ENCODE measurements at places on chromosomes 1 and 21.

GRCh38 chr1:84583648-84584047 is 9.4 kb upstream of the CTBS start:
- no peak for DNase-seq

GRCh38 chr1:97634758-97635157 is 286.1 kb downstream of the DPYD start:
- no peak for DNase-seq

GRCh38 chr1:78292361-78292760 is 198.4 kb upstream of the PTGFR start:
- no peak for DNase-seq

GRCh38 chr1:200258447-200259375 is 151.1 kb downstream of the ZNF281 start:
- DNase-seq = no peak

DNA sequence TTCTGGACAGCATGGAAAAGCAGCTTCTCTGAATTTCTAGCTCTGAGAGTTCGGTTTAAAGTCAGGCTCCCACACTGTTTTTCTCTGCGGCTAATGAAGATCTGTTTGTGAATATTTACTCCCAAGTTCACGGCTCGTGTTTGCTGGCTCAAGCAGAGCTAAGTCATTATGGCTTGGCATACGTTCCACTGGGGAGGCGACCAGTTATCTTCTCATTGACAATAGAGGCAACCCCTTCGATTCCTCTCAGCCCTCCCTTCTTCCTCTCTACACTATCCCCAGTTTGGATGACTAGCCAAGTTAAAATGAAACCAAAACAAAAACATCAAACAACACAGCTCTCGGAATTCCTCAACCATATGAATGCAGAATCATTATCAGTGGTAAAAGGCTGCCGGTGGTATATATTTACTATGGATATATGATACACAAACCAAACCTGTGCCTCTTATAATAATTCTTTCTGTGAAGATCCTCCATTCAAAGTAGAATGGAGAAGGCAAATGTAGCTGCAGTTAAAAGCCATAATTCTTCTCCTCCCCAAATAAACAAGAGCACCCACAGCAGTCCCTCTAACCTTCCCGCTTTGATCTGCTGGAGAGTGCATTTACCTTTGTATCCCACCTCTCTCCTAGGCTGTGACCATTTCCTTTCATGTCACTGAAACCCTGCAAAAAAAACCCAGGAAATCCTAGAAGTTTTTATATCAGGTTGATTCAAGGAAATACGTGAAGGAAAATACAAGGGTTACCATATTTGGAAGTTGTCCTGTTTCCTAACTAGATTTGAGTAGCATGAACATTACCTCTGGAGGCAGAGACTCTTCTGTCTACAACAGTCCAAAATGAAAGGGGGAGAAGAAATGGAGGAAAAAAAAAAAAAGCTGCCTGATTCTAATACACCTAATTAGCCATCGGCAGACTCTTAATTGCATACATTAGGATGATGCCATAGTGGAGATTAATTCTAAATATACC is 108.3 kb upstream of the USH2A start:
- no peak for DNase-seq

GRCh38 chr21:23247334-23247733 is 2249.1 kb downstream of the NCAM2 start:
- DNase-seq = no peak

- no peak for DNase-seq
These were observed 133.5 kb upstream of the SOD1 start for GRCh38 chr21:31526040-31526439.

DNA sequence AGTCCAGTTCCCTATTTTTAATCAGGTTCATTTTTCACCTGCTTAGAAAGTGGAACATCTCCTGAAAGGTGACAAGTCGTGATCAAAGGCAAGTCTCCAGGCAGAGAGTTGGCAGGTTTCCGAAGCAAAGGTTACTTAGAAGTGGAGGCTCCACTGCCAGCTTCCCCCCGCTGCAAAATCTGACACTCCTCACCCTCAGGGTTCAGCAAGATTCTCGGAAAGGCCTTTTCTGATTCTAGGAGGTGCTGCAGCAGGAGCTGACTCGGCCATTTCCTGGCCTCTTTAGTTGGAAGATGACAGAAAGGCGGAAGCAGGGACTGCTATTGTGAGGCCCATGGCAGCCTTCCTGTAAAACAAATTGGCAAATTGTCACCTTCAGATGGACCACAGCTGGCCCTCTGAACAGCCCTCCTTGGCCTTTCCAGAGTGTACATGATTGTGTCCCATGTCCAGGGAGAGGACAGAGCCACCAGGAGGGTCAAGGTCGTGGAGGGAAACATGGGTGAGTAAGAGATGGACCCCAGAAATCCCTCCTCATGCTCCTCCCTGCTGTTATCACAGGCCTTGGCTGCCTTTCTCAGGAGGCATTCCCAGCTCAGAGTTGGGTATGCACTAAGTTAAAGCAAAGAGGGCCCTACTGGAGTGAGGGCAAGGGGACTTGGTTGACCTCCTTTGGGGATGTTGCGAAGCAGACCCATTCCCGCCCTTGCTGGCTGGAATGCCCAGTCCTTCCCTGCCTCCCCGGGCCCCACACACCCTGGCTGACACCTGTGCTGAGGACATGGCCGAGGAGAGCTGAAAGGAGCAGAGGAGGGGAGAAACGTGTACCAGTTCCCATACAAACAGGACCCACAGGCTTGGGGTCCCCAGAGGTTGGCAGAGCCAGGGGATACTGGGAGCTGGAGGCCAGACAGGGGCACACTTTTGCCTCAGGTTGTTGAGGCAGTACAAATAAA is 115.5 kb upstream of the IRF2BP2 start:
- peak; percentile 65 for DNase-seq

DNA sequence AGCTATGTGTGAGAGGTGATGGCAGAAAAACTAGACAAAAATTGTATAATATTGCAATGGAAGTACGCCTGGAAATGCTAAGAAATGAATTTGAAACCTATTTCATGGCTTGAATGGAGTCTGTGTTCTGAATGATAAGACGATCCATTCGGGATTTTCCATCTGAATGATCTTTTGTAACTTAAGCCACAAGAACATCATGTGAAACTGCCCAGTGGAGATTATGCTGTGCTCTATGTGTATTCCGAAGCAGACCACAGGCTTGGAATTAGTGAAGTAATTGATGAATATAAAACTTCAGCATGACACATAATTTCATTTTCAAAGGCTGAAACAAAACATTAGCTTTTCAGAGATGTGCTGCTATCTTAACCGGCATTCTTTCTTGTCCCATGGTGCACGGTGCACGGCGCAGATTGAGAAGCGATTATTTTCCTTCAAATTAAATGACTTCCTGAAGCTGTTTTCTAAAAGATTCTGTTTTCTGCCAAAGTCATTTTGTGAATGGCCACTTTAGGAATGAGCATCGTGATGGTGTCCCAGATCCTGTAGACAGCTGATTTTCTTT is 652.9 kb downstream of the PLA2G4A start:
- DNase-seq = no peak

- no peak for DNase-seq
These were observed 34.8 kb upstream of the QSOX1 start for GRCh38 chr1:180119837-180120236.

DNA sequence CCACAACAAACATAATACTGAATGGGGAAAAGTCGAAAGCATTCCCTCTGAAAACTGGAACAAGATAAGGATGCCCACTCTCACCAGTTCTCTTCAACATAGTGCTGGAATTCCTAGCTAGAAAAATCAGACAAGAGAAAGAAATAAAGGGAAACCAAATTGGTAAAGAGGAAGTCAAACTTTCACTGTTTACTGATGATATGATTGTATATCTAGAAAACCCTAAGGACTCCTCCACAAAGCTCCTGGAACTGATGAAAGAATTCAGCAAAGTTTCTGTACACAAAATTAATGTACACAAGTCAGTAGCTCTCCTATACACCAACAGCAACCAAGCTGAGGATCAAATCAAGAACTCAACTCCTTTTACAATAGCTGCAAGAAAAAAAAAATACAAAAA is 6.9 kb upstream of the F13B start:
- no peak for DNase-seq

- DNase-seq = no peak
These were observed 3.3 kb downstream of the PLEKHM2 start for GRCh38 chr1:15687446-15687845.

GRCh38 chr1:30697571-30698376 is 25.6 kb downstream of the MATN1 start:
- DNase-seq = no peak

- DNase-seq = no peak
These were observed 154.1 kb downstream of the CAMTA1 start for GRCh38 chr1:6939363-6939762.

DNA sequence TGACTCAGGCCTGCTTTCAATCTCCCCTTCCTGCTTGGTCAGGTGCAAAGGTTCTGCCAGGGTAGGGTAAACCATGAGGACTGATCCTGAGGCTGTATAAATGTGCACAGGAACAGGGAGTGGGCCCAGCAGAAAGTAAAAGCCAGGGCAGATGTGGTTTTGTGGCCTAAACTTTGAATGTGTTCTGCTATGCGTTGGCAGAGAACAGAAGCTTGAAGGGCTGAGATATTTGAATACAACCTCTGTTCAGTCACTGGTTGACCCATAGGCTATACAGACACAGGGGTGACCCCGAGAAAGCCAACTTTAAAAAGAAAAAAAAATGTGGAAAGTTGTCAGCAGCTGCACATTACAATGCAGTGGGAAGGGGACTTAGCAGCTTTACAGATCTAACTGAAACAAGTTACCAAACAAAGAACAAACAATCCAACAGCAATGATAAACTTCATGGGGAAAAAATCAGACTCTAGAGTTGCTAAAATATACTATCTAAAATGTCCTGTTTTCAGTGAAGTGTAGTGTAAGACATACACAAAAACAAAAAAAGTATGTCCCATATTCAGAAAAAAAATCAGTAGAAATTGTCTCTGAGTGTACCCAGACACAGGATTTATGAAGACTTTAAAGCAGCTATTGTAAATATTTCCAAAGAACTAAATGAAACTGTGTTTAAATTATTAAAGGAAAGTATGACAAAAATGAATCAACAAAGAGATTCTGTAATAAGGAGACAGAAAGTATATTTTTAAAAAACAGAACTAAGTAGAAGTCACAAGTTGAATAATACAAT is 216.1 kb downstream of the RPS6KC1 start:
- DNase-seq = no peak

GRCh38 chr1:55937840-55938375 is 641.5 kb downstream of the PLPP3 start:
- DNase-seq = no peak
